ENCODE measurements at places on chromosomes 13 and 19.
A peak's percentile ranks its signal among the peaks of the same experiment; 100 is the strongest.

DNA sequence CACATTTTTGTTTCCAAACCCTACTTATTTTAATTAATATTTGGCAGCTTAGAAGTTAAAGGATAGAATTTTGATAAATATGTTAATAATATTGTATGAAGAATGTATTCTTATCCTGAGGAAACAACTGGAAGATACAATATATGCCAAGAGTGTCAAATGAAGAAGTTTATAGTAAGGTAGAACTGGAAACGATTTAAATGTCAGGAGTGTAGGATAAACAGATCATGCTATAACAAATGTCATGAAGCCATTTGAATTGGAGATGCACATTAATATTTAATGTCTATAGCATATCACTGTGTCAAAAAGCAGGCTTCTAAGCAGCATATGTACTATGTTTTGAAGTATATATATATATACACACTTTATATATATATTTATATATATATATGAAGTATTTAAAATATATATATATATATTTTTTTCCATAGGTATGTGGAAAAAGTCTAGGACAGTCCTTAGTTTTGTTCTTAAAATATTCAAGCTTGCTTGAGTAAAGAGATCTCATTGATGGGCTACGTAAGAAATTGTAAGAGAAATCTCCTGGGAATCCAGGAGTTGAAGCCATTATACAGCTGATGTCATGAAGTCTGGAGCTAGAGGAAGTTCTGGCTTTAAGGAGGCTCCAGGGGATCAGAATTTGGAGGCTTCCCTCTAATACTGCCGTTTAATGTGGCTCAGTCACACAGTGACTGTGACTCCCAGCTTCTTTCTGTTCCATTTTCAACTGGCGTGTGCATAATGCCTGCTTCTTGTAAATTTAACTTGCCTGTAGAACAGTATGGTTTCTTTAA lies 79.9 kb upstream of the MYCBP2 start:
- DNase-seq: no peak

GRCh38 chr13:61600360-61601033 lies 184.8 kb upstream of the PCDH20 start:
- no peak for DNase-seq

- DNase-seq: no peak
These were observed 1306.9 kb downstream of the UQCRFS1 start for GRCh38 chr19:27906081-27906480.

DNA sequence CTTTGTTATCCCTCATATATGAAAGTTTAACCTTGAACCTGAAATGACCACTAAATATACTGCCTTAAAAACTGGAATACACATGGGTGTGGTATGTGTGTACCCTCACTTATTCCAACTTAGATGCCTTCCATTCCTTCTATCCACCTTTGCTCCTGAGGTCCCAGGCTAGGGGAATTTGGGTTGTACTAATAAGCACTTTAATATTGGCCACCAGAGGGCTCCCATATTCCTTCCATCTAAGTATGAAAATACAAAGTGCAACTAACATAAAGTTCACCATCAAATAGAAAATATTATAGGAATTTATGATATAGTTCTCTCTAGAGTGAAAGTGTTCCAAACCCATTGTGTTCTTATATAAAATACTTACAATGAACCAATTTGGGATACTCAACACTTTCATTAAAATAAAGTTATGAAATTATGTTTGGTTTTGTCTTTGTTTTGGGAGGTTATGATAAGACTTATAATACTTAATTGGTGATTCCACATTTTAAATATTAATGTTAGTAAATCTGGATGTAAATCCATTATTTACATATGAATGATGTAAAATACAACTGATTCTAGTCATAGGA lies 62.3 kb downstream of the ITGBL1 start:
- peak; percentile 1 for DNase-seq

DNA sequence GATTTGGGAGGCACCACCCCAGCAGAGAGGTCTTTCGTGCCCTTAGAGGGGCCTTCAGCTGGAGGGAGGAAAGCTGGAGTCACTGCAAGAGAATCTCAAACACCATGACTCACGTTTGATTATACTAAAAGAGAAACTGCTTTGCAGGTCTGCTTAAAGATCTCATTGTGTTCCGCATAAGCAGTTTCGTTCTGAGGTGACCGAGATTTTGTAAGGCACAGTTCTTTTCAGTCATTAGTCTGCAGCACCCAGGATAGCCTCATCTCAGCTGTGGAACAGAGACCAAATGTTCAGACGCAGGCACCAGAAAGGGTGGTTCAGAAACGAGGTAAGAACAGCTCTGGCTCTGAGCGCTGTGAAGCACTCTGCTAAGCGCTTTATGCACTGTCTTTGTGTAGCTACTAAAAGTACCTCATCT lies 71.2 kb upstream of the GTF3A start:
- no peak for DNase-seq

- DNase-seq: no peak
These were observed 252.9 kb downstream of the COL4A1 start for GRCh38 chr13:110054041-110054440.
